Peyer's patch (tissue), 4 donors: ENCODE measurements at places on chromosomes 12 and 14. TPM values are rescaled to one million over a fixed set of nuclear protein-coding genes. Genes with fewer than 3 reads are reported as not detected.

The B4GALNT1 gene
- 0.40 TPM for total RNA-seq

The MTRFR gene
- total RNA-seq: 19.0 TPM

The OR10AD1 gene
- not detected for total RNA-seq

The PAPOLA gene
- total RNA-seq: 206 TPM

The WDHD1 gene
- 2.5 TPM for total RNA-seq

The ITGB7 gene
- total RNA-seq: 66.0 TPM

The ITPK1 gene
- 158 TPM for total RNA-seq

The SYNE2 gene
- total RNA-seq: 106 TPM

The DBX2 gene
- total RNA-seq: not detected

The BCDIN3D gene
- total RNA-seq: 3.8 TPM
